ENCODE measurements at places on chromosomes 7 and 10. TPM values are rescaled to one million over a fixed set of nuclear protein-coding genes. Genes with fewer than 3 reads are reported as not detected.

Gene DNAJB6
- 135 TPM for total RNA-seq

Gene PITX3
- not detected for total RNA-seq

Gene CPA2
- total RNA-seq, result not detected

Gene TUBAL3
- not detected for total RNA-seq

Gene CFAP70
- total RNA-seq, result under 0.01 TPM

Gene SLC26A3
- not detected for total RNA-seq

Gene STRA8
- total RNA-seq, result not detected

Gene KNDC1
- total RNA-seq, result 0.15 TPM

Gene CYP2C19
- not detected for total RNA-seq

Gene TRIM50
- not detected for total RNA-seq

Gene ASB10
- total RNA-seq, result not detected

Gene RET
- total RNA-seq, result 0.17 TPM

Gene CRTAC1
- not detected for total RNA-seq

Gene ZNF32
- 33.5 TPM for total RNA-seq

Gene IGFBP1
- not detected for total RNA-seq

Gene HOGA1
- 1.0 TPM for total RNA-seq

Gene SUN3
- total RNA-seq, result not detected

Gene ZNF680
- total RNA-seq, result 6.9 TPM

Gene PRTFDC1
- 23.9 TPM for total RNA-seq

Gene EPDR1
- total RNA-seq, result 5.5 TPM

Gene AVPI1
- total RNA-seq, result 21.4 TPM

Gene SRRM3
- 1.3 TPM for total RNA-seq

Gene CHN2
- total RNA-seq, result under 0.01 TPM

Gene IFIT5
- 12.2 TPM for total RNA-seq

Gene WDR37
- total RNA-seq, result 10.6 TPM

Gene CXCL12
- total RNA-seq, result 10.1 TPM

Gene CDC123
- total RNA-seq, result 101 TPM

Gene KIF11
- 37.5 TPM for total RNA-seq

Gene AGR2
- total RNA-seq, result 0.74 TPM

Gene TEX36
- total RNA-seq, result not detected

Gene CYP3A4
- total RNA-seq, result not detected

Gene ANKRD61
- total RNA-seq, result not detected

Gene BICC1
- 12.1 TPM for total RNA-seq

Gene ALOX5
- total RNA-seq, result not detected

Gene RASA4
- total RNA-seq, result 1.3 TPM

Gene CCL24
- total RNA-seq, result not detected

Gene SORCS3
- total RNA-seq, result not detected
